ENCODE measurements at places on chromosomes 1 and 21.

DNA sequence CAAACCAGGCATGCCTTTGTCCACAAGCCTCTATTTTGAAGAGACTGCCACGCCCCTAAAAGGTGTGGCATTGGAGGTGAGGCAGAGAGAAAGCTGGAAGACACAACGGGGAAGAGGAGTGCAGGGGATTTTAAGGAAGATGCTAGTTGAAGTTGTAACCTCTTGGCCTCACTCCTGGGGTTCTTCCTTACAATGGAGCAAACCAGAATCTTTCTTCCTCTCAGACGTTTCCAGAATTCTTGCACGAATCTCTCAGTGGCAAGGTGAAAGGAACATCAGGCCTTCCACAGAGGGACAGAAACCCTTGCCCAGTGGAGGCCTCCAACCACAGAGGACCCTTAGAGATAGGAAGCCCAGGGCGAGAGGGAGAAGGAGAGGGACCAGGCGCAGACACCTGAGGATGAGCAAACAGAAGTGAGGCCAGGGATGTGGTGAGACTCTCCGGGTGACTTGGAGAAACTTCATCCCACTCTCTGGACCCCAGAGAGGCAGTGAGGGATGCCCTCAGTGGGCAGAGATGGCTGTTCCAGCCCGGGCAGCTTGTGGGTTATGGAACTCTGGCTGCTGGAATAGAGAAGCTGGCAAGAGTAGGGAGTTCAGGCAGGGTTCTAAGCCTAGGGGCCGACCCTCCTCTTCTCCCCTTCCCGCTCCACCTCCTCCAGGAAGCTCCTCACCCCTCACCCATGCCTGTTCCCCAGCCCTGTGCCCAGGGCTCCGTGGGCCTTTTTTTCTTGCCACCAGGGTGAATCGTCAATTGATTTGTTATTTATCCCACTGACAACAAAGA is 136.8 kb upstream of the RUNX3 start:
- DNase-seq: no peak

DNA sequence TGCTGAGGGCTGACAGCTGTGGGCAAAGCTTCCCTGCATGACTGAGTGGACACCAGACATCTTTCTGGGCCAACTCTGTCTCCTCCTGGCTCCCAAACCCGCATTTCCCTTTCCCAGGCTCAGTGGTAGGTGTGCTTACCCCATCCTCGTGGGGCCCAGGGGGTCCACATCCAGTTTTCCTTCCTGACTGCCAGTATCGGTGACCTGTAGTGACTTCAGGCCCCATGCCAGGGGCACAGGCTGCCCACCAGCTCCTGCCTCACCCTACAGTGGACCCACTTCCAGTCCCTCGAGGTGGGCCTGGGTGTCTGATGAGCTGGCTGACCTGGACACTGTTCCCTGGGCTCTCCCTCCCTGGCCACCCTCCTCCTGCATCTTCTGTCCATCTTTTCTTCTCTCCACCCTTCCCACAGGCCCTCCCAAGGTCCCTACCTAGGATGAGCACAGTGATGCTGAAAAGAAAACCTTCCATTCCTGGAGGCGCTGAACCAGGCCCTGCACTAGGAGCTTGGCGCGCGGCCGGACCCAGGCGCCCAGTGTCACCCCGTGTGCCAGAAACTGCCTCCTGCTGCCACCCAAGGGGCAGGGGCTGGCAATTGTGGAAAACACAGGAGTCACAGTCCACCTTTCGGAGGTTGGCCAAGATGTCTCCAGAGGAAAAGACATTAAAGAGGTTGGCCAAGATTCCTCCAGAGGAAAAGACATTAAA is 67.1 kb downstream of the RUNX3 start:
- no peak for DNase-seq

- DNase-seq: no peak
Measured at GRCh38 chr1:202605515-202605914, 104.7 kb downstream of the SYT2 start.

GRCh38 chr1:165376041-165376810 is 19.7 kb upstream of the LMX1A start:
- DNase-seq: no peak

- DNase-seq: no peak
Measured at GRCh38 chr1:14165371-14165801, 433.1 kb upstream of the KAZN start.

DNA sequence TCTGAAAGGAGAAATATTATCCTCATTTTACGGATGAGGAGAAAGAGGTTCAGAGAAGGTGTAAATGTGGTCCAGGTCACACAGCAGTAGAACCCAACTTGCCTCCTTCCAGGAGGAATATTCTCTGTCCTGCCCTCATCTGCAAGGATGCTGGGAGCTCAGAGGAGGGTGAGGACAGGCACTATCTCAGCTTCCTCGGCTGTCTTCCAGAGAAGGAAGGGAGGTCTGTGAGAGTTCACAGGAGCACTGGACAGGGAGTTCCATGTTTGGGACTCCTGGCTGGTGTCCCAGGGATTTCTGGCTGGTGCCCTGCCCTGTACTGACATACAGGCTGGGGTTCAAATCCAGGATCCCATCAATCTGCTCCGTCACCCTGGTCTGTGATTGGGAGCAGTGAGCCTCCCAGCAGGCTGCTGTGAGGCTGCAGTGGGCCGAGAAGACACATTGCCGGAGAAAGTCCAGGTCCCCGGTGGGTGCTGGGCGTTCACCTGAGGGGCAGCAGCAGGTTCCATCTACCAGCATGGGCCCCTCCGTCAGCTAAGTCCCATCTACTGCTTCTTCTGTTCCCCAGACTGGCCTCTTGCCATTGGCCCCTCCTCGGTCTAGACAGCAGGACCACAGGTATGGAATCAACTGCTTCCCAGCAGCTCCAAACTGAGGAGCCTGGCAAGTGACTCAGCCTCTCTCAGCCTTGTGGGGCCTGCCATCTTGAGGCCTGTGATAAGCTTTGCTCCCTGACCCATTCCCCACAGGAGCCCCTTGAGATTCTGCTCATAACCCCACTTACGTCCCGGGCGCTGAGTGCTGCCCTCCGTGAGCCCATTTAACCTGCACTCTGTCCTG is 8.5 kb upstream of the BSND start:
- no peak for DNase-seq

DNA sequence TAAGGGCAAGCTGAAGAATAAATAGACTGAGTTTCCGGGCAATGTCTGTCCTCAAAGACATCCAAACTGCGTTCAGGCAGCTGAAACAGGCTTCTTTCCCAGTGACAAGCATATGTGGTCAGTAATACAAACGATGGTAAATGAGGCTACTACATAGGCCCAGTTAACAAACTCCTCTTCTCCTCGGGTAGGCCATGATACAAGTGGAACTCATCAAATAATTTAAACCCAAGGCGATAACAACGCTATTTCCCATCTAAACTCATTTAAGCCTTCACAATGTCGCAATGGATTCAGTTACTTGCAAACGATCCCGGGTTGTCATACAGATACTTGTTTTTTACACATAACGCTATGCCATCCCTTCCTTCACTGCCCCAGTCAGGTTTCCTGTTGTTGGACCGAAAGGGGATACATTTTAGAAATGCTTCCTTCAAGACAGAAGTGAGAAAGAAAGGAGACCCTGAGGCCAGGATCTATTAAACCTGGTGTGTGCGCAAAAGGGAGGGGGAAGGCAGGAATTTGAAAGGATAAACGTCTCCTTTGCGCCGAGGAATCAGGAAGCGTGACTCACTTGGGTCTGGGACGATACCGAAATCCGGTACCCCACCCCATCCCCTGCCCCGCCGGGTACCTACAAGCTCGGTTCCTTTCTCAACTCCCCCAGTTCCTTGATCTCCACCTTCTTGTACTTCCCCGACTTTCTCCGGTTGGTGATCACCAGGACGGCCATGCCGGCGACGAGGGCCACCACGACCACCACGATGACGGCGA is 1.3 kb downstream of the TACSTD2 start:
- no peak for DNase-seq

All from AML-193 (cell line).